OCI-LY7 (cell line): ENCODE measurements at places on chromosomes 5 and 9. TPM values are rescaled to one million over a fixed set of nuclear protein-coding genes. Genes with fewer than 3 reads are reported as not detected.

The IFNA4 gene
- not detected in 2 replicates for total RNA-seq

The C1QTNF3 gene
- 3.6 and 4.2 TPM in 2 replicates for total RNA-seq

The OR1Q1 gene
- total RNA-seq, result not detected in 2 replicates

DNA sequence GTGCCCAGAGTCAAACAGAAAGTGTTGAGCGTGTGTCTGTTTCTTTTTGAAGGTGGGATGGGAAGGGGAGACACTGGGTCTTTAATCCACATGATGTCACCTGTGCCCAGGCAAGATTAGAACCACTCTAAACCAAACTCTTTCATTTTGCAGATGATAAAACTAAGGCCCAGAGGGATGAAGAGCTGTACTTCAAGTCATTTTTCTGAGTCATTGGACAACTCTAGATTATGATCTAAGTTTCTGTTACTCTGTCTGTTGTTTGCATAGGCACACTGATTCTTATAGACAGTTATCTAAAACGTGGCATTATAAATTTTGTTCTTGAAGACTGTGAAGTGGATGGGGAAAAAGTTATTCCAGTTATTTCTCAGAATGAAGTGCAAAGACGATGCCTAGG is 48.8 kb downstream of the MAST4 start:
- DNase-seq, result no peak

The LRRC70 gene
- total RNA-seq, result 1.3 and 1.6 TPM in 2 replicates

The GCNT1 gene
- total RNA-seq, result 29.5 and 38.4 TPM in 2 replicates

The TLE1 gene
- total RNA-seq, result not detected in 2 replicates

- DNase-seq, result no peak
These were observed 93.9 kb downstream of the EFNA5 start for GRCh38 chr5:107576736-107577393.

The MELK gene
- total RNA-seq, result 58.7 and 63.2 TPM in 2 replicates
